Mucosa of gallbladder (tissue), 1 donor: ENCODE measurements at places on chromosomes 3 and 15. TPM values are rescaled to one million over a fixed set of nuclear protein-coding genes. Genes with fewer than 3 reads are reported as not detected.

DNA sequence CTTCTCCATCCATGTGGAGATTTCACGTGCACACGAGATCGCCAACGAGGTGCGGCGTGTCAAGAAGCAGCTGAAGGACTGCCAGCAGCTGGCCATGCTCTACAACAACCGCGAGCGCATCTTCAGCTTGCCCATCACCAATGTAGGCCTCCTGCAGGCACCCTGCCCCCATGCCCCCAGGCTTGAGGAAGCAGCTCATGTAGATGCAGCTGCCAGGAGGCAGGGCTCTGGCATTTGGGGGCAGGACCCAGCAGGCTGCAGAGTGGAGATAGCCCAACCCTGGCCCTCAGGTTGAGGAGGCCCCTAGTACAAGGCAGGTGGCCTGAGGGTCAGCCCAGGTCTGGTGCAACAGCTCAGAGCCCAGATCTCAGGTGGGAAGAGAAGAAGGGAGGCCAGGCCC, 36.4 kb downstream of the DNAH1 start:
- no peak for DNase-seq

GRCh38 chr3:100927775-100928174, 65.4 kb downstream of the ABI3BP start:
- DNase-seq, result no peak

- DNase-seq, result no peak
Measured at GRCh38 chr3:79653266-79653830, 114.5 kb downstream of the ROBO1 start.

- DNase-seq, result no peak
Measured at GRCh38 chr3:40920041-40920440, 279.3 kb upstream of the CTNNB1 start.

EOGT gene
- total RNA-seq, result 45.2 TPM

CORO2B gene
- 2.9 TPM for total RNA-seq
